Cardiac atrium fibroblast (primary cell): ENCODE measurements at places on chromosomes 4 and X. TPM values are rescaled to one million over a fixed set of nuclear protein-coding genes. Genes with fewer than 3 reads are reported as not detected.

The HTR2C gene
- total RNA-seq, result not detected in 2 replicates

The NKX3-2 gene
- total RNA-seq, result not detected in 2 replicates

The DRP2 gene
- 0.49 and 1.3 TPM in 2 replicates for total RNA-seq

The KIF4A gene
- total RNA-seq, result 3.2 and 5.0 TPM in 2 replicates

The DMRTC1 gene
- not detected in 2 replicates for total RNA-seq

The FRAS1 gene
- total RNA-seq, result 8.5 and 10.0 TPM in 2 replicates

The VCX2 gene
- total RNA-seq, result not detected in 2 replicates

The SPOCK3 gene
- 0.36 and 0.49 TPM in 2 replicates for total RNA-seq

The PDCL2 gene
- not detected in 2 replicates for total RNA-seq

The PRAF2 gene
- total RNA-seq, result 24.0 and 56.5 TPM in 2 replicates

The CT45A1 gene
- not detected in 2 replicates for total RNA-seq

The ZXDB gene
- total RNA-seq, result 9.9 and 13.2 TPM in 2 replicates

The MBNL3 gene
- 5.2 and 7.0 TPM in 2 replicates for total RNA-seq

The NUDT10 gene
- 0.18 and 0.32 TPM in 2 replicates for total RNA-seq

The TXK gene
- total RNA-seq, result not detected in 2 replicates

The SASH3 gene
- not detected in 2 replicates for total RNA-seq

The HPGDS gene
- total RNA-seq, result not detected in 2 replicates

The EREG gene
- 2.8 TPM in 1 of 2 replicates, not detected in the other for total RNA-seq

The LRCH2 gene
- 0.72 and 0.81 TPM in 2 replicates for total RNA-seq

The MXRA5 gene
- total RNA-seq, result 0.49 TPM in 1 of 2 replicates, not detected in the other

The PHEX gene
- total RNA-seq, result 0.16 and 0.18 TPM in 2 replicates

The RPS6KA6 gene
- 0.18 and 0.49 TPM in 2 replicates for total RNA-seq

The P2RY8 gene
- total RNA-seq, result not detected in 2 replicates

The HDX gene
- 1.8 TPM in 2 replicates for total RNA-seq

The POLN gene
- total RNA-seq, result 1.1 and 3.7 TPM in 2 replicates

The MID1IP1 gene
- total RNA-seq, result 32.5 and 41.5 TPM in 2 replicates

The RLIM gene
- total RNA-seq, result 25.8 and 31.3 TPM in 2 replicates

The SPATA4 gene
- not detected in 2 replicates for total RNA-seq

The UGT2B10 gene
- total RNA-seq, result not detected in 2 replicates

The PFKFB1 gene
- total RNA-seq, result not detected in 2 replicates

The SNCA gene
- not detected in 2 replicates for total RNA-seq

The AKAP4 gene
- total RNA-seq, result not detected in 2 replicates

The FAM200B gene
- total RNA-seq, result 9.4 and 36.6 TPM in 2 replicates

The TLR3 gene
- 3.6 and 6.2 TPM in 2 replicates for total RNA-seq

The CSAG3 gene
- not detected in 2 replicates for total RNA-seq

The DAPP1 gene
- not detected in 2 replicates for total RNA-seq

The CPZ gene
- total RNA-seq, result 6.5 and 6.9 TPM in 2 replicates

The GAB3 gene
- total RNA-seq, result 1.8 and 4.5 TPM in 2 replicates

The IGSF1 gene
- total RNA-seq, result not detected in 2 replicates

The PHOX2B gene
- total RNA-seq, result not detected in 2 replicates

The GYG2 gene
- 5.2 and 16.5 TPM in 2 replicates for total RNA-seq

The TREX2 gene
- total RNA-seq, result 0.90 TPM in 1 of 2 replicates, not detected in the other

The SPANXD gene
- total RNA-seq, result not detected in 2 replicates

The TEX13D gene
- total RNA-seq, result not detected in 2 replicates

The CLDN24 gene
- not detected in 2 replicates for total RNA-seq

The HSFX3 gene
- total RNA-seq, result not detected in 2 replicates

The REPS2 gene
- total RNA-seq, result 0.18 and 0.81 TPM in 2 replicates

The DCAF4L1 gene
- under 0.01 TPM in 1 of 2 replicates, not detected in the other for total RNA-seq

The SRPX gene
- 1,167 and 1,799 TPM in 2 replicates for total RNA-seq

The ZNF595 gene
- total RNA-seq, result 4.9 and 11.0 TPM in 2 replicates

The SH2D1A gene
- total RNA-seq, result not detected in 2 replicates

The TEX11 gene
- total RNA-seq, result not detected in 2 replicates

The RENBP gene
- total RNA-seq, result 0.54 and 2.3 TPM in 2 replicates

The TEC gene
- total RNA-seq, result 0.16 TPM in 1 of 2 replicates, not detected in the other

The GIMD1 gene
- total RNA-seq, result not detected in 2 replicates

The COQ2 gene
- 7.8 and 12.3 TPM in 2 replicates for total RNA-seq

The EFHC2 gene
- 0.16 and 0.72 TPM in 2 replicates for total RNA-seq
